HL-60 (cell line): ENCODE measurements at places on chromosomes 6 and 20.

DNA sequence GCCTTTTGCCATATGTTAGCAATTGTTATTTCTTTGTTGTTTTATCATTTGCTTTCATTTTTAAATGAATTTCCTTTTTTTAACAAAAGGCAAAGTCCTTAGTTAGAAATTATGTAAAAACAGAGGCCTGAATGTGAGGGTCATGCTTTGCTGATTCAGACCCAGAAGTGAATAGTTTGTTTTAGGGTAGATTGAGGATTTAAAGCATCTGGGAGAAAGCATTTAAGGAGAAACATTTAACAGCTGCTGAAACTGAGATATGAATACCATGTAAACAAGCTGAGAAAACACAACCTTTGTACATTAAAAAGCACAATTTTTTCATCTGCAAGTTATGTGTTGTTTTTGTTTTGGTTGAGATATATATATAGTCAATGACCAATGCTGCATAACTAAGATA lies 8.0 kb downstream of the HTR1B start:
- DNase-seq, result no peak

- peak; percentile 82 for DNase-seq
These were observed 2.1 kb downstream of the CTSZ start for GRCh38 chr20:59004763-59005522.

DNA sequence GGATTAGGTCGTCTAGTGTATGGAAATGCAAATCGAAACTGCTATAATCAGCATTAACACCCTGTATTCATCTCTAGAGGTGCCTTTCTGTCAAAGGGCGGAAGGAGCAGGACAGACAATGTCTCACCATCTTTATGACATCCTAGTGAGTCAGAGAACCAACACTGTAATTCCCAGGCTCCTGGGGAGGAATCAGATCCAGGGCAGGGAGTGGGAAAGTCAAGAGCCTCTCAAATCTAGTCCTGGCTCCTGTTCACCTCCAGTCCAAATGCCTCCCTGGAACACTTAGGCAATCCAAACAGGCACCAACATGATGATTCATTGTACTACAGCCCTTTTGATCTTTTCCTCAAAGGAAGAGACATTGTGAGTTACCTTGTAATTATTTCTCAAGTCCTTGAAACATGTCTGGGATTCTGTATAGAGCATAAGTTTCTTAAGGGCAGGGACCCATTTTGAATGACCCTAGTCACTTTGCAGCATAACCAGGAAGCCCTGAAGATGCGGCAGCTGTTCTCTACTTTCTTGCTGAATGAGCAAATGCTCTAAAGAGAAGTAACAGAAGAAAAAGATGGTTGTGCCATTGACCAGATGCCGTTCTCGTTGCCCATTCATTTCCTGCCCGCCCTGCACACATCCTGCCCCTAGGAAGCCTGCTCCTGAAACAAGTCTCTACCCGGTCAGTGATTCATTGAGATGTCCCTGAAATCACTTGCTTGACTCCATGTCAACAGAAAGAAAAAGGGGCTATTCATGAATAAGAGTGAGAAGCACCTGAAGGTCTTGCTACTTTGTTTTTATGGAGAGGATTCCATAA lies 112.8 kb upstream of the JARID2 start:
- no peak for DNase-seq

GRCh38 chr6:142993977-142994376 lies 49.0 kb upstream of the HIVEP2 start:
- no peak for DNase-seq

DNA sequence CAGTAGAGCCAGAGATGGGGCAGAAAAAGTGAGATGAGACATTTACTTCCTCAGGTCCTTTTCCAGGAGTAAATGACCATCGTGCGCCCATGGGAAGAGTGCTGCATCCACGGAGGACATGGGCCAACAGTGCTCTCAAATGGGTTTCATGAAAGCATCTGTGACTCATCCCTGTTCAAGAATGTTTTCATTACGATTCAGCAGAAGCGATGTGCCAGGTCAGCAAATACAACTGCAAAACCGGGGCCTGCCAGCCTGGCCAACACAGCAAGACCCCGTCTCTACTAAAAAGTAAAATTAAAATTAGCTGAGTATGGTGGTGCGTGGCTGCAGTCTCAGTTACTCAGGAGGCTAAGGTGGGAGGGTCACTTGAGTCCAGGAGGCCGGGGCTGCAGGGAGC lies 125.1 kb downstream of the LY86 start:
- DNase-seq, result no peak

GRCh38 chr6:16684195-16684689 lies 77.0 kb downstream of the ATXN1 start:
- DNase-seq, result peak; percentile 94

GRCh38 chr20:11796026-11796425 lies 121.7 kb upstream of the BTBD3 start:
- no peak for DNase-seq

DNA sequence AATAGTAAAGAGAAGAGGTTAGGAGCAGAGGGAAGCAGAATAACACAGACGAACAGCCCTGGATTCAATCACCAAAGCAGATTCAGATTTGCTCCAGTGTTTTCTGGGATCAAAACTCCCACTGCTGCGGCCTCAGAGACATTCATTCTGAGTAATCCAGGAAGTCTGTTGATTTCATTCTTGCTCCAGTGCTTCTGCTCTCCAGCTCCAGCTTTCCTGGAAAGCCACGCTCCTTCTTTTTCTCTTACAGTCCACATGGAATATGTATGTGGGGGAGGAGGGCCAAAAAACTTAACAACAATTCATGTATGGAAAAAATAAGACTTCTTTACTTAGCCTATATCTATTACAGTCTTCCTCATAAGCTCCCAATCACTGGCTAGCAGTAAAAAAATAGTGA lies 26.4 kb upstream of the UST start:
- no peak for DNase-seq

DNA sequence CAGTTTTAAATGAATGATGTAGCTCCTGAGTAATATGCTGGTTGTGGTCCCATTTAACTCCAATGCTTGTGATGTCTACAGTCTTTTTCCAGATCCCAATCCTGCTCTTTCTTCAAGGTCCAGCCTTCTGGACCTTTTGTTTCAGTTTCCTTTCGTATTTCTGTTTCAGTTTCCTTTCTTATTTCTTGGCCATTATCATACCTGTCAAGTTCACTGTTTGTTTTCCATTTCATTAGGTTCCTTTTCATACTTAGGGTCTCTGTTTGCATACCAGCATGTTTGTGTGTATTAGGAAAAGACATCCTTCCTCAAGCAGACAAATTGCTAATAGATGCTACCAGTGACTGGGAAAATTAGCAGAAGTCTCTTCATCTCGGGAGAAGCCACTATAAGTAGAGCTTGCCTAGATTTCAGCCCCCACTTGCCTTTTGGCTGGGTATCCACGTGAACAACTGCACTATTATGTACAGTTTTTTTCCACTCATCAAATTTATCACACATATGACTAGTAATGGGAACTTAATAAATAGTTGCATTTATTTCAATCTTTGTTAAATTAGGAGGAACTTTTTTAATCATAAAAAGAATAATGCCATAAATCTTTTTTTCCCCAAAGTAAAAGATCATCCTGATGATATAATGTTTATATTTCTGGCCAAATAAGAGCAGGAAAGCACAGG lies 583.4 kb downstream of the BCKDHB start:
- no peak for DNase-seq

DNA sequence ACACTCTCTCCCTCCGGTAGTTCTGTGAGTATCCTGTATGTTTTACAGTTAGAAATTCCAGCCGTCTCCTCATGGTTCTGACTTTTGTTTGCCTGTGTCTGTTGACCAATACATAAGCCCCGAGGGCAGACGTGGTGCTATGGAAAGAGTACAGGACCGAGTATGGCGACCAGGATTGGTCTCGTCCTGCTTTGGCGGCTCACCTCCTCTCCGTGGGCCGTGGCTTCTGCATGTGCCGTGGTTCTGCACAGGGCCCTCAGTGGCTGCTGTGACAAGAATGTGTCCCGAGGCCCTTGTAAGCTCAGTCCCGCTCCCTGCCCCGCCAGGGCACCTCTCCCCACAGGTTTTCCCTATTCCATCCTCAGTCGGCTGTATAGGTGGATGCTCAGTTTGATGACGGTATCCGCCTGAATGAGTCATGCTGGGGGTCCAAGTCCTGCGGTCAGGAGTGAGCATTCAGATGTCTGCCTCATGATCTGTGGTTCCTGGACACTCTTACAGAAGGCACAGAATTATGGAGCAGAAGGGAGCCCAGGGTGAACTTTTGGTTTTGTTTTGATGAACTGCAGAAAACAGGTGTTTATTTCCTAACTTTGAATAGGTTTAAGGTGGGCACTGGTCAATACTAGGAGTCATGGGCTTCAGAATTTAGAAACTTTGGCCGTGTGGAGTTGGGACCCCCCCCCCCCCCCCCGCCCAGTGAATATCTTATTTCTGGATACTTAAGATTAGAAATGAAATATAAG lies 1.2 kb downstream of the ARFGAP1 start:
- no peak for DNase-seq

- no peak for DNase-seq
These were observed 91.7 kb upstream of the IYD start for GRCh38 chr6:150276937-150277742.

DNA sequence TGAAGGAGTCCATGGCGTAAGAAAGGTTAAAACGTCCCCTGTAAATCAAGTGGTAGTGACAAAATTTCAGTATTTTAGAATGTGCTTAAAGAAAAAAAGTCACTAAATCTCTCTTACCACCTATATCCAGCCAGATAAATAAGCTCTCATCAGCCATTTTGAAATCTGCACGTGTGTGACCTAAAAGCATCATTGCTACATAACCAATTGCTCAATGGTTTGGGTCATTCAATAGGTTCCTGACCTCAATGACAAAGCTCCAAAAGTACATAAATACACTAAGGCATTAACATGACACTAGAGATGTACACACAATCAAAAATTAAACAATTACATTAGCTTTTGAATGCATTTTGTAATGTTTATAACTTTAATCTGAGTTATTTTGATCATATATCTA lies 272.4 kb downstream of the GMDS start:
- peak; percentile 48 for DNase-seq

DNA sequence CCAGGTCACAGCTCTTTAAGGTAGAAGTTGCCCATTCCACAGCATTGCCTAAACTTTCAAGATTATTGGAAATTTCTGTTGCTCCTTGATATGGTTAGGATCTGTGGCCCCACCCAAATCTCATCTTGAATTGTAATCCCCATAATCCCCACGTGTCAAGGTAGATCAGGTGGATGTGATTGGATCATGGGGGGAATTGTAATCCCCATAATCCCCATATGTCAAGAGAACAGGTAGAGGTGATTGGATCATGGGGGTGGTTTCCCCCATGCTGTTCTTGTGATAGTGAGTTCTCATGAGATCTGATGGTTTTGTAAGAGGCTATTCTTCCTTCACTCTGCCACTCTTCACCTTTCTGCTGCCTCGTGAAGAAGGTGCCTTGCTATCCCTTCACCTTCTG lies 327.4 kb upstream of the MAP3K7 start:
- DNase-seq, result no peak

GRCh38 chr6:158005626-158006180 lies 24.0 kb downstream of the SYNJ2 start:
- no peak for DNase-seq

DNA sequence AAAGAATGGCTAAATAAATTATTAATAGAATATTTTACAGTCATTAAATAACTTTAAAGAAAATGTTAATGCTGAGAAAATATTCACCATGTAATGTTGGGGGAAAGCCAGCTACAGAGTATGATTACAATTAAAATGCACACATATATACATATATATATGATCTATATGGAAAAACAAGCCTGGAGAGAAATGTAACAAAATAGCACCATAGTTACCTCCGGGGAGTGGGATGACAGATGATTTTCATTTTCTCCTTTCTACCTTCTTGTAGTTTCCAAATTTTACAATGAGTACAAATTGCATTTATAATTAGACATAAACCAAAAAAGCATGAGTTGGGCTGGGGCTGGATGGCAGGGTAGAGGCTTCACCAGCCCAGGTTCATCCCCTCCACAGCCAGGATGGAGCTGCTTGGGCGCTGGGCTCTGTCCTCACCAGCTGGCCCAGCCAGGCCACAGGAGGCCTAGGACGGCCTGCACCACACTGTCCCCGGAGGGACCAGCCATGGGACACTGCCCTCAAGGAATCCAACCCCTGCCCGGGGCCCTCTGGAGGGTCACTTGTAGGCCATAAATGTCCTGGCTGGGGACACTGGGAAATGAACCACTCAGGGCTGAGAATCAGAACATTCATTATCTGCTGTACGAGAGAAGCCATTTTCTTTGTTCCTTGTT lies 10.3 kb downstream of the C20orf203 start:
- no peak for DNase-seq

GRCh38 chr6:20696676-20697075 lies 162.4 kb downstream of the CDKAL1 start:
- no peak for DNase-seq

- DNase-seq, result no peak
These were observed 2.4 kb downstream of the CSTL1 start for GRCh38 chr20:23441850-23442313.

GRCh38 chr20:41932431-41932830 lies 314.3 kb upstream of the CHD6 start:
- DNase-seq, result no peak

- DNase-seq, result no peak
These were observed 10.2 kb downstream of the ASXL1 start for GRCh38 chr20:32368323-32368722.

- no peak for DNase-seq
These were observed 83.4 kb downstream of the PRKN start for GRCh38 chr6:162644153-162644552.

DNA sequence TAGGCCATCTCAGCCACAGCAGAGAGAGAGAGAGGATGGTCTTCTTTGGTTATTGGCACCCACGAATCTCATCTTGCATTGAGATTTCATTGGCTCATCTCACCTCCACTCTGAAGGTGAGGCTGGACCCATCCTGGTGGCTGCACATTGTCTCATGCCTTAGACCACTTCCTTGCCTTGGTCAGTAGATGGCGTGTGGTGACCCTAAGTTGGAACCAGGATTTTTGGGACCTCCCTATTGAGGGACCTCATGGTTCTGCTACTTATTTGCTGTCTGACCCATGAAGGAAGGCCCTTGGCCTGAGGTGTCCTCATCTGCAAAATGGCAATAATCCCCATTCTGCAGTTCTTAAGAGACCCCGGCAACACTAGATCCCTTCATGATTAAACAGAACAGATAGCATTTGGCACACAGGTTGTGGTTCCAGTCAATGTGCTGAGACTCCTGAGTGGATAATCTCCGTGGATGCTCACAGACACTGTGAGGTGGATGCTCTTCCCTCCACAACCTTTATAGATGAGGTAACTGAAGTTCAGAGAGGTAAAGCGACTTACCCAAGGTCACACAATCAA lies 21.5 kb upstream of the AAR2 start:
- no peak for DNase-seq

- no peak for DNase-seq
These were observed 43.4 kb upstream of the CDYL start for GRCh38 chr6:4732691-4733315.
